ENCODE measurements at places on chromosomes 11 and 22. TPM values are rescaled to one million over a fixed set of nuclear protein-coding genes. Genes with fewer than 3 reads are reported as not detected.

The FAM83F gene
- total RNA-seq: 0.33 TPM

DNA sequence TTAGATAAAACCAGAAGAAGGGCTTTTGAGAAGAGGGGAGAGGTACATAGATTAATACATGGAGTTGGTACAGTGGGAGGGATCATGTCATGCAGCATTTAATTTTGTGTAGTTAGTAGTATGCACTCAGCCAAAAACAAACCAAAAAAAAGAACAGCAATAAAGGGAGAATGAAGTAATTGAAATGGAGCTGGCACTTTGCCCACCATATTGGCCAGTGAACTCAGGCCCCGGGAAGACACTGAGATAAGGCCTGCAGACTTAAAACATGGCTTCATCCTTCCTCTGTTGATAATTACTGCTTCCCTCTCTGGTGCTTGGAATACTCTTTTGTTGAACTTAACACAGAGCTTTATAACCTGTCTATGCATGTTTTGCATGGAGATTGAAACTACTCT is 3.1 kb downstream of the PANX1 start:
- no peak for DNase-seq

The KRTAP5-8 gene
- not detected for total RNA-seq

GRCh38 chr11:120173807-120174206 is 35.9 kb upstream of the TRIM29 start:
- no peak for DNase-seq

The ZNF408 gene
- total RNA-seq: 13.2 TPM

GRCh38 chr22:48908547-48908946 is 919.1 kb downstream of the BRD1 start:
- DNase-seq: no peak

The RCE1 gene
- 41.2 TPM for total RNA-seq

The BAIAP2L2 gene
- 0.53 TPM for total RNA-seq

- DNase-seq: no peak
Measured at GRCh38 chr11:86355256-86355655, 19.4 kb upstream of the CCDC81 start.

GRCh38 chr22:18905540-18906409 is at the start of gene DGCR6:
Gene DGCR6, plus strand, starts transcription at chr22:18906320. Its CDS starts 55 bp downstream, at chr22:18906375.
- DNase-seq: no peak

The MUC5AC gene
- not detected for total RNA-seq

- no peak for DNase-seq
Measured at GRCh38 chr22:34760276-34761008, 305.5 kb upstream of the ISX start.

DNA sequence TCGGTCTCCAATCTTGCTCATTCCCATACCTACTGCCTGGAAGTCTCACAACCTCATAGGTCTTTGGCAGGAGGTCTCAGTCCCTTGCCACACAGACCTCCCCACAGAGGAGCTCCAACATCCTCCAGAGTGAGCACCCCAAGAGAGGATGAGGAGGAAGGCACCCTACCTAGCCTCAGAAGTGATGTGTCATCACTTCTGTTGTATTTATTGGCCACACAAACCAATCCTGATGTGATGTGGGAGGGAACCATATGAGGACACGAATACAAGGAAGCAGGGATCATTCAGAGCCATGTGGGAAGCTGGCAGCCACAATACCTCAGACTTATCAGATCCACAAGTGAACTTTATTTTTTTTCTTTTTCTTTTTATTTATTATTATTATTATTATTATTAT is 9.0 kb upstream of the UPK2 start:
- DNase-seq: no peak

The C11orf97 gene
- total RNA-seq: not detected

DNA sequence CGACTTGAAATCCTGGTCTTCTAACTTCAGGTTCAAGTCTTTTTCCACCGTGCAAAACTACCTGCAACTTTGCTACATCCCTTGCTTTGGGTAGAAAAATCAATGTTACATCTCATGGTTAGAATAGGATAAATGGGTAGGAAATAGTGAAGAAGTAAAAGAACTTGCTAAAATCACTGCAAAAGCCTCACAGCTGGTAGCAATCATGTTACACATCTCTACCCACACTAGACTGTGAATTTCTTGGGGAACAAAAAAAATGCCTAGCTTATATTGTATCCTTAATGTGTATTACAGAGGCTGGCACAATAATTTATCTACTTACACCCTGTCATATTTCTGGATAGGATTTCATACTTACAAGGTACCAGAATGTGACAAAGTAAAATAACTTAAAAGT is 133.8 kb downstream of the FAM181B start:
- DNase-seq: no peak

The TMX2 gene
- 131 TPM for total RNA-seq

The GSTT2B gene
- not detected for total RNA-seq
